Natural killer cell treated with Interleukin-12 subunit alpha and Interleukin-12 subunit beta and Interleukin-15 and Interleukin-18, amount 100 ng/mL, for 72 hours (primary cell): ENCODE measurements at places on chromosomes 7 and 10.

DNA sequence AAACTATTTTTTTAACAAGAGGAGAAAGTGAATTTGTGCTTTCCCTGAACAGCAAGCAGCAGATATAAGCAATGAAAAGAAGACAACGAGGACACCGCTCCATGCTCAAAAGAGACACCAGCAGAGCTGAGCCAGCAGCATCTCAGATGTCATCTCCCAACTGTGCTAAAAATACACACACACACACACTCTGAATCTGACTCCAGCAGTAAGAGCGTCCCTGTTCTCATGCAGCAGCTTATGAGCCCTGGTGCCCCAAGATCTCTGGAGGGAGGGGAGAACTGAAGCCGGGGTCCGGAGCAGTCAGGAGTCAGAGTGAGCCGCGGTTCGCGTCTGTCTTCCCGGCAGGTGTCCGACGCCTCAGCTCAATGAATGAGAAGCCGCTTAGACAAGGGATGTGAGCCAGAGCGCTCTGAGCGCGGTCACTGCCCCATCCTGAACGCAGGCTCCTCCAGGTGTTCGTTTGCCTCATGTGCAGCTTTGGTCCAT lies 49.2 kb downstream of the SVIL start:
- DNase-seq: no peak

GRCh38 chr10:77844177-77844576 lies 82.4 kb downstream of the DLG5 start:
- DNase-seq: no peak

GRCh38 chr7:18559756-18560155 lies 64.2 kb downstream of the HDAC9 start:
- DNase-seq: no peak

DNA sequence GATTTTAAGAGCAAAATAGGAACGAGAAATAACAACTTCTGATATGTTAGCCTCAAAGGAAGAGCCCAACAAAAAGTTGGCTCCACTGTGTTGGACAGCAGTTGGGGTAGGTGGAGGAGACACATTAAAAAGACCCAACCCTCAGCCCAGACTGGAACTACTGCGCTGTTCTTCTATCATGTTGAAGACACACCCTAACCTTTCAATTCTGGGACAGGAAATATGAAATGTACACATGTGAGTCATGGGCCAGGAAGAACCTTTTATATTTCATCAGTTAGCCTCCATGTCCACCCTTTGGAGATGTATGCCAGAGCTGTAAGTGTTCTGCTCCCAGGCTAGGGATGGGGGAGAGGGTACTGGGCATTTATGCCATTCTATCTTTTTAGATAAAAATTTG lies 22.1 kb downstream of the CLDN12 start:
- DNase-seq: no peak

DNA sequence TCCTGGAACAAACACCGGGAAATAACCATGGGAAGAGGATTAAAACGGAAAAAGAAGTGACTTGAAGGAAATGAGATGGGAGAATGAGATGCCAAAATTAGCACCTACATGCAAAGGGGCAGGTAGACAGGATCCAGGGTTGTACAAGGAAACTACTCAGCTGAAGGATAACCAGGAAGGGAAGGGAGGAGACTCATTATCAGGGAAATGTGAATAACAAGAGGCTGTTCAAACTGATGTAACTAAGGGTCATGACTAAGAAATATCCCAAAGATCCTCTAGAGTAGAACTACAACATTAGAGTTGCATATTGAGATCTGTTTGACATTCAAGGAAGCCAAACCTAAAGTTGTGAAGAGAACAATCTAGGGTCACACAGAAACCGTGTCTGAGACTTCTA lies 166.2 kb upstream of the SP8 start:
- no peak for DNase-seq

DNA sequence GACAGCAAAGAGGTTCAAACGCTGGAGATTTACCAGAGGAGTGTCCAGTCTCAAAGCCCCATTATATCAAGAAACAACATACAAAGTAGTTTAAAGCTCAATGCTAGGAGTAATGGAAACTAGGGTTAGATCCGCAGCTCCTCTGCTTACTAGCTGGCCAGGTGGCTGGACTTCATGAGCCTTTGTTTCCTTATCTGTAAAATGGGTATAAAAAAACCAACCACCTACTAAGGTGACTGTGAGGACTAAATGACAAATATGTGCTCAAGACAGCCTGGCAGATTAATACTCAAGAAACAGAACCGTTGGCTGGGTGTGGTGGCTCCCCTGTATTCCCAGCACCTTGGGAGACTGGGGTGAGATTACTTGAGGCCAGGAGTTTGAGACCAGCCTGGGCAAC lies 5.8 kb upstream of the RBM20 start:
- no peak for DNase-seq

DNA sequence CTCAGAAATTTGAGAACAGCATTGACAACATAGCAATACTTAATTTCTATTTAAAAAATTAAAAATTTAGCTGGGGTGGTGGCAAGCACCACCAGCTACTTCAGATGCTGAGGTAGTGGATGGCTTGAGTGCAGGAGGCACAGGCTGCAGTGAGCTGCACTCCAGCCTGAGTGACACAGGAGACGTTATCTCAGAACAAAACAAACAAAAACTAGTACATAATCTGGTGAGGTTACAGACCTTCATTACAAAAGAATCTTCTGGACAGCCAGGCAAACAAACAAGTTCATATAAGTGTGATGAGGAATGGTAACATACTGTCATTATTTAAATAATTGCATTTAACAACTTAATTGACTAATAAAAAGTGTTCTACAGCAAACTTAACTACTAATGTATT lies 77.0 kb upstream of the OIT3 start:
- no peak for DNase-seq

- DNase-seq: no peak
Measured at GRCh38 chr10:34528320-34528719, 286.8 kb downstream of the PARD3 start.
